ENCODE measurements at places on chromosomes 16 and 17.
A peak's percentile ranks its signal among the peaks of the same experiment; 100 is the strongest.

DNA sequence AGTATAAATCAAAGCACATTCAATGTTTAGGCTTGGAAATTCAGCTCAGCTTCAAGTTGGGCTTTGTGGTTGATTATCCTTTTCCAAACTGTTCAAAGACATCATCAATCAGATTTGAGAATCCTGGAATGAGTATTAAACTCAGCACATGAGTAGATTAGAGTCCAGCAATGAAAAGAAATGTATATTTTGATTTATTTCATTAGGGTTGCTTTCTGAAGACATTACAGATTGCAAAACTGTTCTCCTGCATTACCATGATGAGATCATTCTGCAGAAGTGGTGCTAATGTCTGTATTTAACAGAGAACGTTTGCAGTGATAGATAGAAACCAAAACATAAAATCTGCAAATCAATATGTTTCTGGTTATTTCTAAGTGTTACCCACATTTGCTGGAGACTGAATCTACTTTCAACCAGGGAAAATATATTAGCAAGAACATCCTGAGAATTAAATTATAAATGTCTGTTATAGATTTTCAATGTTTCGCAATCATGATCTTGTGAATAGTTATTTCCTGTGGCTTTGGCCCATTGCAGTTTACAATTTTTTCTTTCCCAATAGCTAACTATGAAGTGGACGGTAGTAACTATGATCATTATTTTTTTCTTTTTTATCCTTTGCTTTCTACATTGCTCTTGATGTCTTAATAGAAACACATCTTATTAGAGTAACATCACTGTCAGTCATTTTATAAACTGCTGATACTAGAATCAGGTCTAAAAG lies 1125.7 kb upstream of the GOT2 start:
- DNase-seq = no peak

- DNase-seq = no peak
Observed at GRCh38 chr17:75737133-75737962, 16.1 kb downstream of the ITGB4 start.

DNA sequence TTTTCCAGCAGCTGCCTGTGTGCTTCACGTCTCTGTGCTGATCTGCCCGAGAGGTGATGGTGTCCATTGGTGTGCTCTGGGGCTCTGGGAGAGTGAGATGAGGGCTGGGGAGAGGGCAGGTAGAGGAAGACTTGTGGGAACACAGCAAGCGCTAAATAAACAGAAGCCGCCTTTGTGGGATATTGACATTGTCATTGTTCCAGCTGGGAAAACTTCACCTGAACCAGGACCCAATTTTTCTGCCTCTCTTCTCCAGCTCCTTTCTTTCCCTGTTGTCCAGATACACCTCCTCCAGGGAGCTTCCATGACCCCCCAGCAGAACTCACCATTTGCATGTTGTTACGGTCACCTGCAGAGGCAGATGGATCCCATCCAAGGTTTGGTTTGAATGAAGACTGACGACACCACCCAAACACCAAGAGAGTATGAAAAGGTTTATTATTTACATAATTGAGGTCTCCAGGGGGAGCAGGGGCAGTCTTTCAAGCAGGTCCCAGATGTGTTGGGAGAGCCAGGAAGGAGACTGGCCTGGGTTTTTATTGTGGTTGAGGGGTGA lies 3.6 kb upstream of the ITGA3 start:
- DNase-seq = no peak

- no peak for DNase-seq
Observed at GRCh38 chr16:23244122-23244521, 58.0 kb upstream of the SCNN1B start.

GRCh38 chr17:33753452-33753851 lies 460.4 kb upstream of the ASIC2 start:
- no peak for DNase-seq

DNA sequence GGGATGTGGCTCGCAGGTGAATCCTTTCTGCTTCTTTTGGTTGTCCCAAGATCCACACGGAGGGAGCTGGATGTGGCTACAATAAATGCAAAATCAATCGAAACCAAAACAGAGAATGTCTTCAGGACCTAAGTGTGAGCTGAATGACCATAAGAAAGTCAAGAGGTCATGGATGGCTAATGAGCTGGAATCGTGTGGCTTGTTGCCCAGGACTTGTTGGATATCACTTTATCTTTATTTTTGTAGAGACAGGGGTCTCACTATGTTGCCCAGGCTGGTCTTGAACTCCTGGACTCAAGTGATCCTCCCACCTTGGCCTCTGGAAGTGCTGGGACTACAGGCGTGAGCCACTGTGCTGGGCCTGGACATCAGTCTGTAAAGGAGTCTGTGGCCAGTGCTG lies 326.8 kb upstream of the N4BP1 start:
- no peak for DNase-seq

DNA sequence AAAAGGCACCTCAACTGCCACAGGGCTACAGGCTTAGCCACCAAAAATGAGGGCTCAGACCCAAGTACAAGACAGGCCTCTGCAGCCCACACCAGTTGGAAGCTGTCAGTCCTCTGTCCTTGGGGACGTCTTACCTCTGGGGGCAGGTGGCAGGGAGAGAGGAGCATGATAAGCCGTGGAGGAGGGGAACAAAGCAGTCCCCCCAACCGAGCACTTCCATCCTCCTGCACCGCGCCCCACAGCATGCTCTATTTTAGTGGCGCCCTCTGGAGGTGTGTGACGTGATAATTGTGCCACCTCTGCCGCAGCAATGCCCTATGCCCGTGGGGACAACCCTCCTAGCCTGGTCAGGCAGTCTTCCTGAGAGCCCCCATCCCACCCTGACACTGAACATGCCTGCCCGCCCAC lies 13.6 kb downstream of the G6PC3 start:
- DNase-seq = no peak

DNA sequence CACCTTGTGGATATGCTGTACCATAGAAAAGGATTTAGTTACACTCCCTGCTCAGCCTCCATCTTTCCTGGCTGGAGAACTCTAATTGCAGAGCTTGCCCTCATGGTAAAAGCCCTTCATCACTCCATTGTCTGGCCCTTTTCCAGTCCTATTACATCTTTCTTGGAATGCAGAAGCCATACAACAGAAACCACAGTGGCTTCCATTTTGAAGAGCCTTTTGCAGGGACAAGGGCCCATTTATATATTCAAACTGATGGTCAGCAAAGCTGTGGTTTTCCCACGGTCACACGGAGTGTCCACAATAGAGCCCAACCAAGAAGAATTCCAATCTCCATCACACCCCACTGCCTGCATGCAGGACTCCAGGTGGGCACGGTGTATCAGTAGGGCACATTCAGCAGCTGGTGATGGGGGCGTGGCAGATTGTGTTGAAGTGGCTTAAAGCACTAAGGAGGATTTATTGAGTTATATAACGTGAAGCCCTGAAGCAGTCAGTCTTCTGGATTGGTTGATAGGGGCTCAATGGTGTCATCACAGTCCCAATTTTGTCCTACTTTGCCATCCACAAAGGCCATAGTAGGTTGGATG lies 20.3 kb downstream of the COPRS start:
- DNase-seq = no peak

GRCh38 chr16:84643180-84643583 lies 5.1 kb upstream of the KLHL36 start:
- no peak for DNase-seq

DNA sequence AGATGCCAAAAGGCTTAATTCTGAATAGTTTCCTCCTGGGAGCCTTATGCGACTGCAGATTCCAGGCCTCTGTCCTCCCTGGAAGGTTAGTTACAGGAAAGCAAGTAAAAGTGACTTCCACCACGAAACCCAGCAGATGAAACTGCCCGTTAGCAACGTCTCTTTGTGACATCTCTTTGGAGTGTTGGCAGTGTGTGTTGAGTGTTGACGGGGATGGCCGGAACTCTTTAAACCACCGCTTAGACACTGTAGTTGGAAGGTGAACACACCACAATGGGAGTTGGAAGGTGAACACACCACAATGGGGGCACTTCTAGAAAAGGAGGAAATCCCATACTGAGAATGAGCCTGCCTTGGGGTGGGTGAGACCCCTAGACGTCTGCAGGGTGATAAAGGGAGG lies 858 bp downstream of the SKAP1 start:
- DNase-seq = peak; percentile 48

DNA sequence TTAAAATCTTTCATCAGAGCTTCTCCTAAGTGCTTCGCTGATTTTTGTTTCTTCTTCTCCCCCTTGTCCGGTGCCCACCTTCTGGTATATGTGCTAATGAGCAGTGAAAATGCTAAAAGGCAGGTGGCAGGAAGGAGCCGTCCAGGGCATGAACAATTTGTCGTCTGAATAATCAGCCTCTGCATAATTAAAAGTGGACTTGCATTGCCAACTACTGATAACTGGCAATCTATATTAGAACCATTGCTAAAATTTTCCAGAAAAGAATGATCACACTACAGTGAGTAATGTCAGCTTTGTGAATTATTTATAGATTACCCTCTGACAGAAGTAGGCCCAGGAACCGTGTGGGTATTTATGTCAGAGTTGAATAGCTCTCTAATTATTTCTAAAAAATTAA lies 28.1 kb downstream of the SERPINF1 start:
- DNase-seq = no peak

DNA sequence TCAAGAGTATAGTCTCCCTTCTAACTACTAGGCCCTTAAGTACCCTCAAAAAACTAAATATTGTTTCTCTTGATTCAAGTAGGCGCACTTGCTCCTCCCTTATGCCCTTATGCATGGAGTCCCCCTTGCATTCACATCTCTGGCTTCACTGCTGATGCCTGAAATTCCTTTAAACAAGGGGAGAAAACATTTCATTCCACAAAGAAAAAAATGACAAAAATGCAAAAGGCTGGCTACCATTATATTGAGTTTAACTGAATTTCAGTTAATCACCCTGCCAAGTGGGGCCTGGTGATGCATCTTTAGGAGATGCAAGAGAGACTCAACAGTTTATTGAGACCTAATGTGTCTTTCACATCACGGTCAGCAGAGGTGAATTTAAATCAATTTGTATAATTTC lies 35.6 kb downstream of the CRLF3 start:
- DNase-seq = no peak

GRCh38 chr16:12144355-12144754 lies 167.8 kb downstream of the SNX29 start:
- no peak for DNase-seq

DNA sequence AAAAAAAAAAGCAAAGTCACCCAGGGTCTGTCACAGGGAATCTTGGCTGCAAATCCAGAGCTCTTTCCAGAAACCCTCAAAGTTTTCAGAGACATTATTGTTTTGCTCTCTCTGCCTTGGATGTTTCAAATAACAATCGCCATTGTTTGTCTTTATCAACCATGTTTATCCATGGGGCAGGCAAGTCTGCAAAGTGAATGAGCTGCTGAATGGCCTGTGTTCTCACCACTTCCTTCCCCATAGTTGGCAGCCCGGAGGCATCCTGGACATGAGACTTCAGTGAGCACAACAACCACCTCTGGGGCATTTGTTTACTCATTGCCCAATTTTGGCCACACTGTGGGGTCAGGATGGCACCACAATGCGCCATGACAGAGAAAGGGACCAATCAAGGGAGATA lies 53.1 kb upstream of the USP7 start:
- no peak for DNase-seq

DNA sequence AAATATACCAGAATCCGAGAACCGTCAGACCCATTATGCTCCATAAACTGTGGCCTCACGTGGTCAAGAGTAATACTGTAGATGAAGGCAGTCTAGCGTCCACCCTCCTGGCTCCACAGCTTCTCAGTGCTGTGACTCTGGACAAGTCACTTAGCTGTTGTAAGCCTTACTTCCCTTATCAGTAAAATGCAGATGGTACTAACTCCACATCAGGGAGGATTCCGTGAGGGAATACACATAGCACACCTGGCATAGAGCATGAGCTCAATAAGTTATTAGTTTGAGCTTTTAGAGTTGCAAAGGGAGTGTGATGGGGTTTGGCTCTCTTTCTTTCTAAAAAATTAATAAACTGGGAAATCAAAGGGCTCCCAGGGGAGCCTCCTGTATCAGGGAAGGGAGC lies 49.9 kb downstream of the CDYL2 start:
- DNase-seq = no peak

DNA sequence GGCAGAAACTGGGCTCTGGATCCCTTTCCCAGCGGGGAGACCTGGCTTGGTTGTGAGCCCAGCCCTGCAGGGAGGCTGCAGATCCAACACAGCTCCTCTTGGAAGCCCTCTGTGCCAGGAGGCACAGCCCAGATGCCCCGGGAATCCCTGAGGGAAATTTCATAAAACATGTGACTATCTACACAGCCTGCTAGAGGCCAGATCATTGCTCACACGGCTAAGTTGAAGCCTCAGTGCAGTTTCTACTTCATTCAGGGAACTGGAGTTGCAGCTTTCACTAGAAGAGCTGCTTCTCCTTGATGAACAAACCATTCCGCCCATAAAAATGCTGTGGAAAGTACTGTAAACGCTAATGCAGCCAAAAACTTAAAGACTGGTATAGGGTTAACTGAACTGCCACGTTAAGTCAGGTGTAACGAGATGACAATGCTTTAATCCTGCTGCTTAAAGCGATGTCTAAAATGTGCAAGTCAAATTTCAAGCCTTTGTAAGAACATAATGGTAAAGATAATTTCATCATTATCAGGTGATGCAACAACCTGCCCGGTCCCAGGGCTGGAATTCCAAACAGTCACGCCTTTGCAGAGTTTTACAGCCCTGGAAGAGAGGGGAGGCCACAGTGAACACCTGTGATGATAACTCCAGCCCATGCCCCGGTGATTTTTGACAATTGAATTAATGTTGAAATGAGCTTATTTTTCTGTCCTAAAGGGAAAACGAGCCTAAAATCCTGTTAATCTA lies 172.5 kb downstream of the ZFHX3 start:
- DNase-seq = no peak

DNA sequence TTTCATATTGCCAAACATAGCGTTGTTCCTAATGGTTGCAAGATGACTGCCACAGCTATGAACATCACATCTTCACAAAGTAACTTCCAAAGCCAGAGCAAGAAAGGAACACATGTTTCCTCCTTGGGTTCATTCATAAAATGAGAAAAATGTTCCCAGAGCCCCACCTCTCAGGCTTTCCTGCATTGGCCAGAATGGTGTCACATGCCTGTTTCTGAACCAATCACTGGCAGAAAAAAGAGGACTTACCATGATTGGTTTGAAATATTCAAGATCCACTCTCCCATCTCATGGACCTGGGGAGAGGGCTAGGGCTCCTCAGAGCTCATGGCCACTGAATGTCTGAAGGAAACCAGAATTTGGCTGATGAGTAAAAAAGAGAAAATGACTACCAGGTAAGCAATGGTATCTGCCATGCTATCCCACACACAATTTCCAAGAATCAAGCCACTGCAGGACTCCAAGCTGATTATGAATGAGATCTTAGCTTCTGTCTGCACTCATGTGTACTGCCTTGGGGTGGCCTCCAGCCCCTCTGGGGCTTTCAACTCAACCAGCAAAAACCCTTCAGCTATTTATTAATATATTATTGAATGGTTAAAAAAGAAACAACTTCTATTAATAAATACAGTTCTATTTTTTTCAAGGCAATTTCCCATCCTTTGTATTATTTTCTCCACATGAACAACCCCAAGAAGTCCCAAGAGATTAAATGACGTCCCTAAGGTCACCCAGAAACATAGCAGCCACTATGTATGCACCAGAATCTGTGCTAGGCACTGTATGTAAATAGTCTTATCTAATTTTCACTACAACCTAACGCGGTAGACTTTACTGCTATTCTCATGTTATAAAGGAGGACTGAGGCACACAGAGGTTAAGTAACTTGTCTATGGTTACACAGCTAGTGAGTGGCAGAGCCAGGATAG lies 61.4 kb upstream of the TMC5 start:
- no peak for DNase-seq

- DNase-seq = no peak
Observed at GRCh38 chr16:13056607-13057006, 155.2 kb downstream of the SHISA9 start.

Measured in CD4-positive, alpha-beta memory T cell (primary cell).